ENCODE measurements at places on chromosomes 3 and 15.
A peak's percentile ranks its signal among the peaks of the same experiment; 100 is the strongest.

- peak; percentile 26 for DNase-seq
Measured at GRCh38 chr15:67444100-67444499, 76.8 kb upstream of the C15orf61 start.

GRCh38 chr3:194247350-194247740, 103.8 kb downstream of the CPN2 start:
- no peak for DNase-seq

- no peak for DNase-seq
Measured at GRCh38 chr3:141538568-141539240, 51.9 kb downstream of the RASA2 start.

DNA sequence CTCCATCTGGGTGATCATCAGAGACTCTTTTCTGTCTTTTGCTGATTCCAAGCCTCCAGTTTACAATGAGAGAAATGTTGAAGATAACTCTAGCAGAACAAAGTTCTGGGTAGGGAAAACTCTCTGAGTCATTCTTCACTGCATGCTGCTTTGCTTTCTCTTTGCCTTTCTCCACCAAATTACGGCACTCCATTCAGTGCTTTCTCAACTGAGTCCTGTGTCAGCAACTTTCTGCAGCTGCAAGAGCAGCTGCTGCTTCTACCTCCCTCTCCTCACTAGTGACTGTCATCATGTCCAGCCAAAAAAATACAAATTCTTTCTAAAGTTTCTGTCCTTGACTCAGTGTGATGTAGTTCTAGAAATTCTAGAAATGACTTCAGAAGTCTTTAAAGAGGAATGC, 953.8 kb downstream of the IGSF11 start:
- DNase-seq: no peak

DNA sequence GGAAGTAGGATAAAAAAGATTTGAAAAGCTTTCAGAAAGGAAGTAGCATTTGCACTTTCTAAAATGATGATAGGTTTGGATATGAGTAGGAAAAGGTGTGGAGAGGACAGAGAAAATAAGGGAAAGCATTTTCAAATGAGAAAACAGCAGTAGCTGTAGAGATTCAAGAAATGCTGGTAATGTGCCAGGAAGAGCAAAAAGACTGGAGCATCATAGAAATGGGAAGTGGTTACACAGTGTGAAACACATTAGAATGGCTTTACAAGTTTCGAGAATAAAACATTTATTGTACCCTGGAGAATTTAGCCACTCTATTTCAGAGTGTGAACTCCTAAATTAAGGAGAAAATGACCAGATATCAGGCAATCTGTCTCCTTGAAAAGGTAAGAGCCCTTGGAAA, 108.3 kb upstream of the CHL1 start:
- no peak for DNase-seq

GRCh38 chr15:91214675-91215590, 114.9 kb downstream of the SV2B start:
- no peak for DNase-seq

DNA sequence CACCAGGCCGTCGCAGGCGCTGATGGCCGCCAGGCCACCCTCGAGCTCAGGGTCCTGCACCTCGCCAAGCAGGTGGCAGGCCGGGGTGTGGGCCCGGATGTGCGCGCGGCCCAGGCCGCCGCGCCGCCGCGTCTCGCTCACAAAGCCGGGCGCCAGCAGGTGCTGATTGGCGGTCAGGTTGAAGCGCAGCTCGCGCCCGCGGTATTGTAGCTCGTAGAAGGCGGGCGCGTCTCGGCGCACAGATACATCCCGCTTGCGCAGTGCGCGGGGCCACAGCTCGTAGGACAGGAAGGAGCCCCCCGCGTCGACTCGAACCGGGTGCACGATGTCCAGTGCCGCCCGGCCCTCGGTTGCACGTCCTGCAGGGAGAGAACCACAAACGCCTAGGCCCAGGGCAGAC, 11.1 kb downstream of the ADAMTS7 start:
- DNase-seq: no peak

DNA sequence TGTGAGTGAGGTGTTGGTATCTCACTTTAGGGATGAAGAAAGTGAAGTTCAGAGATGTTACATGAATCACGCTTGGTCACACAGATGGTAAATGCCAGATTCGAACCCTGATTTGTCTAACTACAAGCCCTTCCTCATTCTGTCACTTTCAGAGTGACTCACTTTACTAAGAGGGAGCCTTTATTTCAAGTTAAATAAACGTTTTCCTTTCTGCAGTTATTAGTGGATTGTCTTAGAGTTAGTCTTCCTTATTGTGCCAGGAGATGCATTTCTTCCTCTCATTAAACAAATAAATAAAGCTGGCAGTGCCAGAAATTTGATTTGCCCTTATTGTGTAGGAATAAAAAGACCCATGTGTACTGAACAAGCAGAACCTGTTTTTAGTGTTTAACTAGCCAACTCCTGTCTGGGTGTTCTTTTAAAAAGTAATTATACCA, 162.5 kb downstream of the AKAP13 start:
- DNase-seq: no peak

DNA sequence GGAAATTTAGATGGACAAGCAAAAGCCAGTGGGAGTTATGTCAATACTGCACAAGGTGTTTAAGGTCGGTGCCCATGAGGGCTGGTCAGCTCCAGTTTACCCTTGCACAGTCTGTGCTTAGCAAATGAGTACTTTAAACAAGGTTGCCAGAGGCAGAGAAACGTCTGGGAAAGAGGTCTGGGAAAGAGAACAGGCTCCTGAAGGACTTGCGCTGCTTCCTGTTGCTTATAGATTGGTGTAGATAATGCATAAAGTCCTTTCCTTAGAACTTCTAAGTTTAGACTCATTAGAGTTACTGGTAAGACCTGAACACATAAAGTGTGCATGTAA, 162.6 kb upstream of the P2RY1 start:
- no peak for DNase-seq

DNA sequence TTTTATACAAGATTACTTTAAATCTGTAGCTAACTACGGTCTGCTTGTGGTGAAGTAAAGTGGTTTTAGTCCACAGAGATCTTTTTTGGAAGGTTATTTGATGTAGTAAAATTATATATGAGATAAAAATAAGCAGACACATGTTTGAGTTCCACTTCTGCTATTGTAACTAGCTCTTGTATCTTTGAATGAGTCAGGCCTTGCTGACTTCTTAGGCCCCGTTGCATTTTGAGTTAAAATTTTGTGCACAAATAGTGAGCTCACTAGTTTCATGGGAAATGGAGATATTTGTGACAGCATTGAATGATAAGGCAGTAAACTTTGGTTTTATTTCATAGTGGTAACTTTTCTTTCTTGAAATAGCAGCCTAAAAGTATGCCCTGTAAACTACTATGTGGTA, 42.6 kb downstream of the ARIH1 start:
- no peak for DNase-seq

- DNase-seq: no peak
Measured at GRCh38 chr3:166663194-166663593, 716.9 kb downstream of the ZBBX start.
